ENCODE measurements at places on chromosomes 7 and 10.

- no peak for DNase-seq
Measured at GRCh38 chr7:99693427-99694200, 13.8 kb upstream of the CYP3A5 start.

GRCh38 chr10:59625721-59626522, 83.7 kb downstream of the SLC16A9 start:
- DNase-seq = no peak

GRCh38 chr7:131067220-131067619, 260.5 kb upstream of the MKLN1 start:
- DNase-seq = no peak

DNA sequence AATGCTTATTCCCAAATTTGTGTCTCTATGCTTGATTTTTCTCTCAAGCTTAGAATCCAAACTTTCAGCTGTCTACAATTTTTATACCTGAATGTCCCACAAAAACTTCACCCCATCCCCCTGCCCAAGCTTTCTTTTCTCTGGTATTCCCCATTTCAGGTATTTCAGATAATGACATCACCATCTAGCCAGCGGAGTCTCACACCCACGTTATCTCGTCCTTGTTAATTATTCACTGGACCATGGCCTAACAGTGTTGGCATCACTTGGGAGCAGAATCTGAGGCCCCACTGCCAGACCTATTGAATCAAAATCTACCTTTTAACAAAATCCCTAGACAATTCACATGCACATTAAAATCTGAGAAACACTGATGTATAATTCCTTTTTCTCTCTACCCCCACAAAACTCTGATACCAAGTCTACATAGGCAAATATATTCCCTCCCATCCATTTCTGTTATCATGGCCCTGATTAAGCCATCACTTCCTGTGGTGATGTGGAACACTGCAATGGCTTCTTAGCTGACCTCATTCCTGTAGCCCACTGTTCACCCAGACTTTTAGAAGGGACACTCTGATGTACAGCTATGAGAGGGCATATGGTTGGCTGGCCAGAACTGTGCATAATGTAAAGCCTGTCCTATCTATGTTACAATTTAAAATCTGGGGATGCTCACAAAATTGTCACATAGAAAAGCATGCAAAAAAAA, 31.4 kb downstream of the ZNF438 start:
- DNase-seq = no peak
